ENCODE measurements at places on chromosomes 1 and 21.

DNA sequence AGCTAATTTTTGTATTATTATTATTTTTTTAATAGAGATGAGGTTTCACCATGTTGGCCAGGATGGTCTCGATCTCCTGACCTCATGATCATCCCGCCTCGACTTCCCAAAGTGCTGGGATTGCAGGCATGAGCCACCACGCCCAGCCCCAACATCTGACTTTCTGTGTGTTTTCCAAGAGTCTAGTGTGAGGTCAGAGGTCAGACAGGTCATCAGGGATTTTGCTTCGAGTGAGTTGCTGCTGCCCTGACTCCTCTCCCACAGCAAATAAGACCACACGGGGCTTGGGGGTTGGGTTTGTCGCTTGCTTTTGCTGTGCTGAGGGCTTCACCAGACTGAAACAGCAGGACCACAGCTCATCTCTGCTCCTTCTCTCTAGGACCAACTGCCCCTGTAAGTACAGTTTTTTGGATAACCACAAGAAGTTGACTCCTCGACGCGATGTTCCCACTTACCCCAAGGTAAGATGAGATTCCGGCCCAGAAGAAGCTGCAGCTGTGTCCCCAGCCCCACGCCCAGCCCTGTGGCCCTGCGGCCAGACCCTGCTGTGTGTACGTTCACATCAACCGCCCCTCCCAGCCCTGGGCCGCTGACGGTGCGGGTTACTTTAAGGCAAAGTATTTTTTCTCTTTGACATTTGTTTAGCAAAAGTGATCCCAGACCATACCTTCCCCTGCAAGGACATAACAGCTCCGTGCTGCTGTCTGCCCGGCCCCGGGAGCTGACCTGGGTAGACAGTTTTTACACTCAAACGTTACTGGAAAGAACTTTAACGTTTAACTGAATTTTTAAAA lies 97.5 kb downstream of the PDE9A start:
- no peak for DNase-seq

DNA sequence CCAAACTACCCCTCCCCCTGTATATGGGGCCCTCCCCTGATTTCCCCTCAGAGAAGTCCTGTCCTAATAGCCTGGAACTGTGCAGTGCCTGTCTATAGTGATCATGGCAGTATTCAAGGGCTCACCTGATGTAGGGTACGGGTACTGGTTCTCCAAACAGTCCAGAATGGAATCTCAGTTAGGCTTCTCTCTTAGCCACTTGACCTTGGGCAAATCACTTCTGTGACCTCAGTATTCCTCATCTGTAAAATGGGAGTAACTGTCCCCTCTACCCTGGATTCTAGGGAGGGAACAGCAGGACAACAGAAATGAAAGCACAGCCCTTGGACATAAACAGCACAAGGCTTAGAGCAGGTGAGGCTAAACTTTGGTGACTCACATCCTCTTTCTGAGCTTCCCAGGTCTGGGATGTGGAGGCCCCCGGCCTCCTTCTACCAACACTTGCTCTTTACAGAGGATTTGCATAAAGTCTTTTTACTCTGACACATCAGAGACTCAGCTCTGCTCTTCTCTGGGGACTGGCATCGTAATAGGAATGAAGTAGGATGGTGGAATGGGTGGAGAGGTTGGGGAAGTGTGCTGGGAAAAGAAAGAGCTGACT lies 20.0 kb upstream of the PDZK1IP1 start:
- no peak for DNase-seq

- no peak for DNase-seq
Measured at GRCh38 chr1:200240656-200241055, 169.2 kb downstream of the ZNF281 start.

GRCh38 chr1:6423321-6423999 lies 1.1 kb upstream of the ESPN start:
- peak; percentile 36 for DNase-seq

DNA sequence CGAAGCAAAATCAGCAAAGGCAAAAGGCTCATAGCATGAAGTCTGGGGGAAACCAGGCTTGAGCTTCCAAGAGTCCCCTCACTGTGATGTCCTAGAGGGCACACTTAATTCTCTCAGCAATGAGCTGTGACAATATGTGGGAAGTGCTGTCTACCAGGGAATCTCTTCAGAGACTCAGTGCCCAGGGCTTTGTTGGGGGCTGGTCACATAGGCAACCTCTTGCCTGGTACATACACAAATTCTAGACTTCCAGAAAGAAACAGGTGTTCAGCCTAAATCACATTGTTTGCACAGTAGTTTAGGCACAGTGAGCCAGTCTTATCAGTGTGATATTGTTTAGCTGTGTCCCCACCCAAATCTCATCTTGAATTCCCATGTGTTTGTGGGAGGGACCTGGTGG lies 400.5 kb downstream of the PRDM2 start:
- DNase-seq: no peak

DNA sequence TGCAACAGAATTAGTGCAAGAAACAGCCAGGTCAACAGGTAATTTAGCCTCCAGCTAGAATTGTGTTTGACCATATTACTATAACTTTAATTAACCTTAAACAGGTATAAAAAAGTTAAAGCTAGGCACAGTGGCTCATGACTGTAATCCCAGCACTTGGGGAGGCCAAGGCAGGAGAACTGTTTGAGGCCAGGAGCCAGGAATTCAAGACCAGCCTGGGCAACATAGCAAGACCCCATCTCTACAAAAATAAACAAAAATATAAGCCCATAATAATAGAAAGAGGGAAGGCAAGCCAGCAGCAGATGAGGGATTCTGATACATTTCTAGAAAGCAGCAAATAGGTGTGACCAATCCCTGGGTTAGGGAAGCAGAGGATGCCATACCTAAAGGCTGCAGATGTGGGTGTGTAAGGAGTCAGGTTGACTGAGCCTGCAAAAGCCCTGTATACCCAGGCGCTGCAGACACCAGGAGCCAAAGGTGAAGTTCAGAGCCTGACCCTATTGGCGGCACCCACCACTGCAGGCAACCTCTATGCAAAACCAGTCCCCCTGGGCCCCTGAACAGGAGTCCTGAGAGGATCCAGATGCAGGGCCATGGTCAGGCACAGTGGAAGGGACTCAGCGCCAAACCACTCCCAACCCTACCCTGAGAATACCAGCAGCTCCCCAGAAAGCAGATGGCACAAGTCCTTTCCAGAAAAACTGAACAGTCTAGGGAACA lies 19.3 kb upstream of the LSS start:
- DNase-seq: no peak

GRCh38 chr1:64246294-64246917 lies 43.0 kb downstream of the UBE2U start:
- DNase-seq: no peak

DNA sequence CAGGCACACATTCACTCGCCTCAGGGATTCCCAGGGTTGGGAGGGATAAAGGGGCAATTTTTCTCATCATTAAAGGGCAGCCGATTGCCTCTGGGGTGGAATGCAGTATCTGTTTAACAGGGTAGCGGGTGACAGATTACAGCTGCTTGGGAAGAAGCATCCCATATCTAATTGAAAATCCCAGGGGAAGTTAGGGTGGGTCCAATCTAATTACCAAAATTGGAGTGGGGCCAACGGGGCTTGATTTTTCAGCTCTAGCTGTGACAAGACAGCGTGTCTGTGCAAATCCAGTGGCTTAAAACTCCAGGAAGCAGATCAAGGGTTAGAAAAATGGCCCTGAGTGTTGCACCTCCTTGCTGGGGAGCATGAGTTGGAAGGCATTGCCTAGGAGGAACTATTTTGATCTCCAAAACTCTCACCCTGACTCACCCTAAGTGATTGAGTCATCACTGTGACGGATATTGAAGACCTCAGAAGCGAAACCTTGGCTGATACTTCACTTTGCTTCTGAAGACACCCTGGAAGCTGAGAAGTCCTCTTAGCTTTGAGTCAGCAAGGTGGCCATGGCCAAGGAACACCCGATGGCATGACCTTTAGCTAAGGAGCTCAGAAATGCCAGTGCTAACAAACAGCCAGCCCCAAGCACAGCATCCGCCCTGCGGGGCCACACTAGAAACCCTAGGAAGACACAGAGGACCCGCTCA lies 46.0 kb downstream of the GRHL3 start:
- DNase-seq: peak; percentile 37

DNA sequence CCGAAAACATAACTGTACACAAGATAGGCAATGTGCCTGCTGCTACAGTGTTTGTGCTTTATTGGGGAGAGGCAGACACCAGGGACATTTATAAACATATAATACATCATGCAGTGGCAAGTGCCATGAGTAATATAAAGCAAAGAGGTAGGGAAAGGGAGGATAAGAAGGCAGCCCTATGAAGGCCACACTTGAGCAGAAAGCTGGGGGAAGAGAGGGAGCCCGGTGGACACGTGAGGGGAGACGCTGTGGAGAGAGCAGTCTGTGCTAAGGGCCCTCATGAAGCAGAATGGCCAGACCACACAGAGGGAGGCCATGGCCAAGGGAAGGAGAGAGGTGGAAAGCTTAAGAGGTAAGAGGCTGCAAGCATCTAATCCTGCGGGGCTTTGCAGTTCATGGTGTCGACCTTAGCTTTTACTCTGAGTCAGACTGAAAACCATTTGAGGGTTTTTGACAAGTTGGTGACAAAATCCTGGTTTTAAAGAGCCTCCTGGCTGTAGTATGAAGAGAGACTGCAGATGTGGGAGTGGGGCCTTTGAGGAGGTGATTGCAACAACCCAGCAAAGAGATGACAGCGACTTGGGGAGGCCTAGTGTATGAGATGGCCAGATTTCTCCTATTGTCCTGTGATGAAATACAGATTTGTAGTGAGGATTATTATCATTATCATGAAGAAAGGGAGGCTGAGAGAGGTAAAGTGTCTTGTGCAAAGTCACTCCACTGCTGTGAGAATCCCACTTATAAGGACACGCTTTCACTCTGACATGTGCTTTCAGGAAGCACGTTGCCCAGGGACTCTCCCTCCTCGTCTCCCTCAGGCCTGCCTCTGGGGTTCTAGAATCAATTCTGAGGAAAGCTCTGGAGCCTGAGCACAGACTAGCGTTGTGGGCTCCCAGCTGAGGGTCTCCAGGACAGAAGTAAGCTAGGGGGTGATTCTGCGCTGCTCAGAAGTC lies 192.9 kb downstream of the RHOU start:
- DNase-seq: no peak

DNA sequence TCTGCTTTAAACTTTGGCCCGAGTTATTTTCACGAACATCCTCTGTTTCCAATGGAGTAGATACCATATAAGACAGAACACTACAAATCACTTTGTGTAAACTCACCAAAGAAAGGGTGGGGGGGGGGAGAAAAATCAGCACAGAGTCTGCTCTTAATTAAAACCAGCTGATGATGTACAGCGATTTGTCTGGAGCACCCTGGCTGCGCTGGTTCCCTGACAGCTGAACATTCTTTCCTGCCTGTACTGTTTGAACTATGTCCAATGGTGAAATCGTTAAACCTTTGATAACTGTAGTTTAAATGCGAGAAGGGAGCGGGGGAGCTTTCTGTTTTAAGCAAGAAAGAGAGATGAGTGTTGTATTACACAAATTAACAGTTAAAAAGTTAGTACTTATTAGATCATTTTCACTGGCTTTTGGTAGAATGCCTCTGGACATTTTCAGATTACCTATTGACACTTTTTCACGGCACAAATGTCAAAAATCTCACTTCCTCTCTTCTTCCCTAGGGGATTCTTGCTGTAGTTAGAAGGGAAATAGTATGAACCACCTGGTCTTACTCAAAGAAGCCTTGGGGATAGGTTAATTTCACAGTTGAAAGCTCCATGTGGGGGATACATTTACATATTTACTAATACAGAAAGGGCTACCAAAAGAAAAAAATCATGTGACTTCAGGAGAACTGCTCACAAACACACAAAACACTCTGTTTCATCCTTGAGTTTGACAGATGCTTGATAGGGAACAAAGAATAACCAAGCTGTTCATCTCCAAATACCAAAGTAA lies 140.2 kb upstream of the RUNX1 start:
- DNase-seq: no peak

- DNase-seq: no peak
Measured at GRCh38 chr1:187943606-187944403, 1115.1 kb downstream of the PLA2G4A start.

All from HL-60 (cell line).